RPMI7951 (cell line): ENCODE measurements at places on chromosomes 2 and 18.

- DNase-seq = no peak
Measured at GRCh38 chr18:31721601-31722000, 37.2 kb upstream of the B4GALT6 start.

DNA sequence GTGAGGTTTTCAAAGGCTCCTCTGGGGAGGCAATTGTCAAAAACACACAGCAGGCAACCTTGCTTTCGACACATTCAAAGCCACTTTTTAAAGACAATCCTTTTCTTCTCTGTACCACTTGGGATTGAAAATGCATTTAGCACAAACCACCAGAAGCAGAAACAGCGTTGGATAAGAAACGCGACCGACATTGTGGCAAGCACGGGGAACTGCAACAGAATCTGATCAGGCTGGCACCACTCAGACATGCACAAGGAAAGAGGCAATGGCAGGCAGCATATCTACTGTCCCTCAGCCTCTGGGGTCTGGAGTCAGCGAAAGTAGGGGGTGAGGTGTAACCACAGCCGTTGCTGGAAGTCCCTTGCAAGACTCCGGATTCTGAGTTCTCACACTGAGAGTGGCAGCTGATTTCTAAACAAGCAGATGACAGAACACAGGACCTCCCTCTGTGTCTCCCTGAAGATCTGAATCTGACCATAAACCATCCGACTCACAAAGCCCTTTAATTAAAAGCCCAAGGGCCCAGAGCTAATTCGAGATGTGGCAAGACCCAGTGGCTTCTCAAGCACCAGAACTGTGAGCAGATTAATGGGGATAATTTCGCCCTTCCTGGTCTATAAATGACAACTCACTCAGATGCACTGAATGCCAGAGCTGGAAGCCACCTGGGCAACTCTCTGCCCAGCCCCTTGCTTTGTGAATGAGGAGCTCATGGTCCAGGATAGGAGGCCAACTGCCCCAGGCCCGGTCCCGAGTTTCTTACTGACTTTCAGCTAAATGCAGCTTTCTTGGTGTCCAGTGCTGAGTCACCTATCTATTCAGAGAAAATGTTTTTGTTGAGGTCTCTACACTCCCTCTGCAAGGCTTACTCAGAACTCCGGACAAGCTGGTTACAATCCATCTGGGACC lies 29.6 kb downstream of the CYRIA start:
- DNase-seq = peak; percentile 23

DNA sequence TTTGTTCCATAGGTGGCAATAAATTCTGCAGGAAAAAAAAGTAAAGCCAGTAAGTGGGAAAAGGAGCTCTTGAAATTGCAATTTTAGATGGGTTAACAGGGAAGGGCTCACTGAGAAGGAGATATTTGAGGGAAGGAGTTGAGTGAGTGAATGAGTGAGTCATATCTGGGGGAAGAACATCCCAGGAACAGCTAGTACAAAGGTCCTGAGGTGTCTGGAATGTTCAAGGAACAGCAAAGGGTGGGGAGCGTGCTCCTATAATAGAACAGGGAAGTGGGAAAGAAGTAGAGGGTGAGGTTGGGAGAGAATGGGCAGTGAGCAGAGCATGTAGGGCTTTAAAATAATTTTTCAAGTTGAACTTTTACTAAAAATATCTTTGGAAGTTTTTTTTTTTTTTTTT lies 68.0 kb upstream of the PSME4 start:
- no peak for DNase-seq

DNA sequence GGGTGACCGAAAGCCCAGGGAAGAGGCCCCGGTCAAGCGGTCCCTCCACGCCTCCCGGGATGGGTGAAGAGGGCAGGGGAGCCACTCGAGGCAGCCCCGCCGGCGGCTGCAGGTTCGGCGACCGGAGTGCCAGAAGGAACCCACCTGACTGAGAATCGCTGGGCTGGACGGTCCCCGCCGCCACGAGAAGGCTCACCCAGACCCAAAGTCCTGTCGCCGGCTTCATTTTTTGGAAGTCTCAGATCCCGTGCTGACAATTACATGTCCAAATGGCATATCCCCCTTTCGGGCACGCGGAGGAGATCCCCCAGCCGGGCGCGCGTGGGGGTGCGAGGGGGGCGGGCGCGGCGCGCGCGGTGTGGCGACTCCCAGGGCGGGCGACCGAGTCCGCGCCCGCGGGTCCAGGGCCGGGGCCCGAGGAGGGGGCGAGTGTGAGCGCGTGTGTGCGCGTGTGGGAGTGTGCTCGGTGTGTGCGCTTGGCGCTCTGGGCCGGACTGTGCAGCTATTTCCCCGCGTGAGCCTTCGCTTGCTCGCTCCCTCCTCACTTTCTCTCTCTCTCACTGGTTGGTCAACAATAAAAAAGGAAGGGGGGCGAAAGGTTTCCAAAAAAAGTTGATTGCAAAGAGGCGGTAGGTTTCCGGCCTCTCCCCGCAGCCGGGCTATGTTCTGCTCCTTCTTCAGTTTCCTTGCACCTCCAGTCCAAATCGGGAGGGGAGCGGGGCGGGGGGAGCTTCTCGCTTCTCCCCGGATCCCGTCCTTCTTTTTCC lies at the start of gene ERBB4:
ERBB4 (minus strand) TSS at position 498 of the 767 bp plus-strand sequence; CDS start at position 226, 272 bp downstream.
- DNase-seq = no peak

GRCh38 chr2:66095820-66096345 lies 339.0 kb upstream of the MEIS1 start:
- no peak for DNase-seq

DNA sequence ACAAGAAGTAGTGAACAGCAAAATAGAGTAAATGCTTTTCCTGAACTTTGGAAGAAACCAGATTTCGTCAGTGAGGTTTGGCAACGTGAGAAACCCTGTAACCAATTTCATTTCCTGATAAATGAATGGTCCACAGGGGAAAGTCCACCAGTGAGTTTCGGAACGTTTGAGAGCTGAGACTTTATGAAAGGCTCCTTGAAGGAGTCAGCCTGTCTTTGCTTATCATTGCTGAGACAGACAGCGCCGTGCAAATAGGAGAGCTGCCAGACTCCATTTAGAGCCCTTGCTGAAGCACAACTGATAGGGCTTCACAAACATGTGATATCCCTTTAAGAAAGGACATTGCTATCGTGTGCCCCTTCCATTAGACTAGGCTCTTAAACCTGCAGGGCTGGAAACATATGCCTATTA lies 121.8 kb upstream of the SMAD7 start:
- DNase-seq = no peak

DNA sequence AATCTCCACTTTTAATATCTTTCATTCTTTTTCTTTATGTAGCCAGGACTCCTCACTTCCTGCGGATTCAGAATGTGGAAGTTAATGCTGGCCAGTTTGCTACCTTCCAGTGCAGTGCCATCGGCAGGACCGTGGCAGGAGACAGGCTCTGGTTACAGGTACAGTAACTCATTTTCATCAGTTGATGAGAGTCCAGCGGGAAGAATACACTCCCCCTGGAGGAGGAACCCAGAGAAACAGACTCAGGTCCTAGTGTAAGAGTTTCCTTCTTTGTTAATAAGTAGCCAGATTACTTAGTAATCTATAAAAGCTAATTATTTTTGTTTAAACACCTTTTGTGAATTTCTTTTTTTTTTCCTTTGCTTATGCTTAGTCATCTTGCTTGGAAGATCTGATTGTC lies 359.4 kb downstream of the PTPRM start:
- DNase-seq = no peak

DNA sequence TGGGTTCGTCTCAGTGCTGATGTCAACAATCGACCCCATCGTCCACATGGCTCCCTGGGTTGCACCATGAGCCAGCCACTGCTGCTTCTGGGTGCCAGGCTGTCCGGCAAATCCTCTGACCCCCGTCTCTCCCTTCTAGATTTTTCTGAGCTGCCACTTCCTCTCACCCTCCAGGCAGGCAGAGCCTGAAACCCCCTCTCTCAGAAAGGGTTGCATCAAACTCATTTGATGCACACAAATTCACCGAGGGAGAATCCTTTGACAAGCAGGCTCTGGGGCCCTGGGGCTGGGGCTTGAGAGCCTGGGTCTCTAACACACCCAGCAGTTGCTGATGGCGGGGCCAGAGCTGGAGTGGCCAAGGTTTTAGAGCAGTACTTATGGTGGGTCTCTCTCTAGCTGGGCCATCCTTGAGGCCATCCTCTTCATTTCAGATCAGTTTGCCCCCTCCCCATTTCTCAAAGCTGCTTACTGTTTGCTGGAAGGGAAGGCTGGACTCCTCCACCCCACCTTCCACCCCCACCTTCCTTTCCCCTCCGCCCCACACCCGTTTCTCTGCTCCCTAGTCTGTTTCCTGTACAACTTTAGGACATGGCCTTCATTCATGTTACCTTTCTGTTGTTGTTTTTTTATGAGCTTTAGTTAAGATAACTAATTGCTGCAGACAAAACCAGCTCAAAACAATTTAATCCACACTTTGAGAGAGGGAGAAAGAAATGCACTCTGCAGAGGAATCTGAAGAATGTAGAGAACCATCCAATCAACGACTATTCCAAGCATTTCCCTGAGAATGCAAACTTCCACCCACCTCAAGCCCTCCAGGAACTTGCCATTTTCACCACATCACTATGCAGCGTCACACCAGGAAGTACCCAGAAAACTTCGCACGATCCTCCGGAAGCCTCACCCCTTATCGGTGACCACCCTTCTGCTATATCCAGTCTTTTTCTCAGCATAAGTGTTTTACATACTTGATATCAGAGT lies 69.5 kb downstream of the ARL4C start:
- peak; percentile 46 for DNase-seq

GRCh38 chr2:219323434-219323833 lies 9.1 kb downstream of the RESP18 start:
- DNase-seq = no peak

DNA sequence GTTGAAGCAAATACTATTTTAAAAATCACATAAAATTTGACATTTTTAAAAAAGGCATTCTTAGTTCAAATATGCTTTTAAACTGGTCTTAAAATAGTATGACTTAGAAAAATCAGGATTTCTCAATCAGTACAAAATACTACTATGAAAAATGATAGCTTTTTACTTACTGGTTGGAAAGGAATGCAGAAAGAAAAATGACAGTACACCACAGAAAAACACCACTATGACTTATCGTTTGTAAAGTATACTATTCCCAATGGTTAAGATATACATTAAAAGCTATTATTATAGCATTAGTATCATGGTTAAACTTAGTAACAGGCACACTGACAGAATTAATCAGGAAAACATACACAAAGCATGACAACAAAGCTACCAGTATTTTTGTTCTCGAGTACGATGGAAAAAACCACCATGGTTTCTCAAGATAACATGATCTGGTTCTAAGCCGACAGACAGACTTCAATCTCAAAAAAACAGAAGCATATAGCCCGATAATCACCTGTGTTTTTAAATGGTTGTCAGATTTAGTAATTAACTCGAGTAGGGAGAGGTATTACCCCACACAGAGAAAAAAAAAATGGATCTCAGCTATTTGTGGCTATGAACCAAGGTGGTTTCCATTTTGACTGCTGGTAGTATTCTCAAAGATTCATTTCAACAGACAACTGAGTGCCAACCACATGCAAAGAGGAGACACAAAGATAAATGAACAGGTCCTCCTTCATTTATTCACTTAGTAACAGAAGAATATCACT lies 39.1 kb downstream of the CUL3 start:
- no peak for DNase-seq

- no peak for DNase-seq
Measured at GRCh38 chr2:231410293-231411004, 14.9 kb downstream of the B3GNT7 start.

DNA sequence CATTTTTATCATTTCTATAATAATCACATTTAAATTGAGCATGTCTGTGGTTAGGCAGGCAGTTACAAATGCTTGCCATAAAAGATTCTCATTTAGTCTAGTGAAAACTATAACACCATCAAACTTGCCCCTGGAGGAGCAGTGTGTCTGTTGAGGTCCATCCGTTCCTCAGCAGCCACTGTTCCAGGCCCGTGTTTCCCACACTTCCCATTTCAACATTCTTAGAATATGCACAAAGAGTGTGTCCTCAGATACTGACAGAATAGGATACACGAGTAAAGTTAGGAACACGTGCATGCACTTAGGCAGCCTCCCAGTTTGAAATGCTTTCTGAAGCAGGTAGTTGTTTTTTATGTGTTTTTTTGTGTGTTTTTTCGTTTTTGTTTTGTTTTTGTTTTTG lies 39.9 kb downstream of the NCK2 start:
- DNase-seq = no peak

- no peak for DNase-seq
Measured at GRCh38 chr2:16713011-16713423, 47.4 kb upstream of the CYRIA start.

DNA sequence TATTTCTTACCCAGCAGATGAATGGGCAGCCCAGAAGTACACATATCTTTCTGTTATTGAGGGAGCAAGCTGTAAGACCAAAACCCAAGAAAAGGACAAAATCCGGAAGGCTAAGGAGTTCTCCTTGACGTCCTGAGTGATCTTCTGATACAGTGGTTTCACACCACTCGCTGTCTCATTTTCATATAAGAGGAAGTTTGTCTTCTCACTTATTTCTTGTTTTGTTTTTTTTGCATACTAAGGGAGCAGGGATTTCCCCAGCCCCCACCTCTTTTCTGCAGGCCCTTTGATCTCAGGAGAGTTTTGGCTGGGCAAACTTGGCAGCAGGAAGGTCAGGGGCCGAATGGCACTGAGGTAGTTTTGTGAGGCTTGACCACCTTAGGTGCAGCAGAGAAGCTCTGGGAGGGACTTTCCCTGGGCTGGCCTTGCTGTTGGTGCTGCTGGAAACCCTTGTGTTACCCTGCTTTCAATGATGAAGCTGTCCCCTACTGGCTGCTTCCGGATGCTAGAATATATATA lies 13.3 kb downstream of the CHRNA1 start:
- DNase-seq = no peak

GRCh38 chr2:125710561-125710960 lies 945.4 kb upstream of the GYPC start:
- no peak for DNase-seq

DNA sequence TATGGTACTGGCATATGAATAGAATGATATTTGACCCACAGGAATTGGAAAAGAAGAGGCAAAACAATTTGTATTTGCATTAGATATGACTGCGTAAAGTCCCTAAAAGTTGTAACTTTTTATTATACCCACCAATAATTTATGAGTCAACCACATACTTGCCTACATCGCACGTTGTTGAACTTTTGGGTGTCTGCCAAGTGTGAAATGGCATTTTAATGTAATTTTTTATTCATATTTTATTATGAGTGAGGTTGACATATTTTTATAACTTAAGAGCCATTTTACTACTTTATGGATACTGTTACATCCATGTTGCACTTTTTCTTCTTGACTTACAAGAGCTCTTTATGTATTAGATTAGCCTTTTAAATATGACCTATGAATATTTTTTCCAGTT lies 4.6 kb downstream of the DSC2 start:
- DNase-seq = no peak

GRCh38 chr2:236656166-236656565 lies 86.5 kb downstream of the ACKR3 start:
- DNase-seq = no peak

- no peak for DNase-seq
Measured at GRCh38 chr18:55585065-55585919, 2.7 kb downstream of the TCF4 start.

GRCh38 chr2:11411768-11412448 lies 54.1 kb downstream of the E2F6 start:
- DNase-seq = peak; percentile 67

DNA sequence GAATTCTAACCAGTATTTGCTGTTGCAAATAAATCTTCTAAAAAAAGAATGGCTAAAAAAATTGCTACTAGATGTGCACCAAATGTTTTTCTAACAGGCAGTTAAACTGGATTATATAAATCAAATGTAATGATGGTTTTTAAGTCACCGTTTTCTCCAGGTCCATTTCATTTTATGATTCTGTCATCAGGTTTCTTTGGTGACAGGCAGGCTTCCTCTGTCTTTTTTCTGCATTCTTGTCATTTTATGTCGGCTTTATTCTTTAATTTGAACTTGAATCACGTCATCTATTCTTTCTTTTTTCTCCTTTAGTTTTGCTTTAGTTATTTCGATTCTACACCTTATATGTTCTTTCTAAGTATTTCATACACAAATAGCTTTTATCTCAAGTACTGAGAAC lies 212.5 kb downstream of the SOCS6 start:
- DNase-seq = no peak
